ENCODE measurements at places on chromosomes 11 and 22.

GRCh38 chr11:33635161-33635560 is 65.5 kb downstream of the C11orf91 start:
- no peak for DNase-seq

- DNase-seq = no peak
Observed at GRCh38 chr11:94537031-94537600, 6.6 kb upstream of the FUT4 start.

- DNase-seq = no peak
Observed at GRCh38 chr22:40547729-40548143, 88.8 kb downstream of the MRTFA start.

DNA sequence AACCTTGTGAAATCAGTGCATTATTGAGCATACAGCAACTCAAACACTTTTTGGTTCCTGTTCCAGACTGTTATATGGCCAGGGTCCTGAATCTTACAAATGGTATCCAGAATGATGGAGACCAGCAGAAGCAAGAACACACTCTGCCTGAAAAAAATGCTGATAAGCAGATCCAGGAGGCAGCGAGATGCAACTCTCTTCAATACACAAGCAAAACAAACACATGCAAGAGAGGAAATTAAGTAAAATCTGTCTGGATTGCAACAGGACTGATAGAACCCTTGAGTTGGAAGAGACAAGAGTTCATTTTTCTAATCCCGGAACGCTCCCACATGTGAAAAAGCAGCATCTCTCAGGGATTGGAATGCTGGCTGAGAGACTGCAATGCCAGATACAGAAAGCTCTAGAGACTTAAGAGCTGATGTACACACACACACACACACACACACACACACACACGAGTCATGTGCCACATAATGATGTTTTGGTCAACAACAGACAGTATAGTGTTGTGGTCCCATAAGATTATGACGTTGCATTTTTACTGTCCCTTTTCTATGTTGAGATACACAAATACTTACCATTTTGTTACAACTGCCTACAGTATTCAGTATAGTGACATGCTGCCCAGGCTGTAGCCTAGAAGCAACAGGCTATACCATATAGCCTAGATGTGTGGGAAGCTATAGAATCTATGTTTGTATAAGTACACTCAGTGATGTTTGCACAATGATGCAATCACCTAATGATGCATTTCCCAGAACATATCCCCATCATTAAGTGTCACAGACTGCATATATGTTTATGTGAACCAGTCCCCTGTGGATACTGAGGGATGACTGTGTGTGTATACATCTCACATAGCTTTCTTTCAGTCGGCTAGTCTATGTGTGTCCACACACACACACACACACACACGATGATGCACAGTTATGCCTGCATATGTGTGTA is 406.6 kb downstream of the LARGE1 start:
- DNase-seq = no peak

DNA sequence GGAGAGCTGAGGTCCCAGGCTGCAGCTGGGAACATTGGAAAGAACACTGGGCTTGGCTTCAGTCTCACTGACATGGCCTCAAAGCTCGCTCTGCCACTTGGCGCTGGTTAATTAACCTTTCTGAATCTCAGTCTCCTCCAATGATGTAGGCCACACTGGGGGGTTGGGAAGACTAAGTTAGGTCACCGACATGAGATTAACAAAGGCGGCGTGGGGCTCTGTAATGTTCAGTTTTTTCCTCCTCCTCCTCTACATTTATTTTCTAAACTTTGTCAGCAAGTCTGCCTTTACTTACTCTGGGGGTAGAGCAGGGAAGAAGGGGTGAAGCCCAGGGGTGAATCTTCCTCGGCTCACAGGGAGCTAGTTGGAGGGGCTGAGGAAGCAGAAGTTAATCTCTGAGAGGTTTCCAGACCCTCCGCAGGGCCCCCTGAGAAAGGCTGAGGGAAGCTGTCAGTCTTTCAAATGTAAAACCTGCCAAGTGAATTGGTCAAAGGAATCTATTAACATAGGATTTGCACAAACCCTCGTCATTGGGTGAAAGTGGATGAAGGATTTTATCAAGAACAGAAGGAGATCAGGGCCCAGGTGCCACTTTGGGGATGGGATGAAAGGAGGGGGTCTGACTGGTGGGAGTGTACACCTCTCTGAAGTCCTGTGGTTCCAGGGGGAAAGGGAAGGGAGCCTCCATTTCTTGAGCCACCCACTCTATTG is 32.1 kb upstream of the TENM4 start:
- no peak for DNase-seq

- no peak for DNase-seq
Observed at GRCh38 chr11:31895926-31896325, 84.8 kb upstream of the PAX6 start.

- no peak for DNase-seq
Observed at GRCh38 chr11:71459767-71460320, 6.8 kb downstream of the NADSYN1 start.

DNA sequence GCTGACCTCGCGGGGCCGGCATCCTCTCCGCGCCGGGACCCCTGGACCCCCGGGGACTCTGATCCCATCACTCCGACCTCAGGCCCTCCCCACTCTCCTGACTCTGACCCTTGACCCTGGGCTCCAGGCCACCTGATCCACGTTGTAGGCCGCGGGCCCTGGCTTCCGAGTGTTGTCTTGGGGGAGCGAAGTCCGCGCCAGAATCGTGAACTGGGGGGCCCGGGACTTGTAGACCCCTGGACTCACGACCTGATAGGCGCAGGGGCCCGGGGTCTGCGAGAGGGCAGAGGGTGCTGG is 716 bp upstream of the TYMP start:
- DNase-seq = no peak

- DNase-seq = no peak
Observed at GRCh38 chr22:41661088-41661487, 27.6 kb downstream of the SNU13 start.

DNA sequence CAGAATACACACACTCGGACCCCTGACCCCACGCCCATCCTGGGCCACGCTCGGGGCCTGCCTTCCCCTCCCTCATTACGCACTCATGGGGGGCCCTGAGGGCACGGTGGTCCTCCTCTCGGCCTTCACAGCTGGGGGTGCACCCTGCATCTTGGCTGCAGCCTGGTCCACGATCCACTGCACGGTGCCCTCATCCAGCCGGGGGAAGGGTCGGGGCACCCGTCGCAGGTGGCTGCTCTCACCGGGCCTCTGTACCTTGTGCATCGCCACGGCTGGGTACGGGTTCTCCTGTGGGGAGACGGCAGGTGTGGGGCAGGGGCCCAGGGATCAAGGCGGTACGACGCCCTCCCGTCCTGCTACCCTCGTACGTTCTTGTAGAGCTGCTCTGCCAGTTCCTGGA is 10.4 kb downstream of the SBF1 start:
- no peak for DNase-seq

DNA sequence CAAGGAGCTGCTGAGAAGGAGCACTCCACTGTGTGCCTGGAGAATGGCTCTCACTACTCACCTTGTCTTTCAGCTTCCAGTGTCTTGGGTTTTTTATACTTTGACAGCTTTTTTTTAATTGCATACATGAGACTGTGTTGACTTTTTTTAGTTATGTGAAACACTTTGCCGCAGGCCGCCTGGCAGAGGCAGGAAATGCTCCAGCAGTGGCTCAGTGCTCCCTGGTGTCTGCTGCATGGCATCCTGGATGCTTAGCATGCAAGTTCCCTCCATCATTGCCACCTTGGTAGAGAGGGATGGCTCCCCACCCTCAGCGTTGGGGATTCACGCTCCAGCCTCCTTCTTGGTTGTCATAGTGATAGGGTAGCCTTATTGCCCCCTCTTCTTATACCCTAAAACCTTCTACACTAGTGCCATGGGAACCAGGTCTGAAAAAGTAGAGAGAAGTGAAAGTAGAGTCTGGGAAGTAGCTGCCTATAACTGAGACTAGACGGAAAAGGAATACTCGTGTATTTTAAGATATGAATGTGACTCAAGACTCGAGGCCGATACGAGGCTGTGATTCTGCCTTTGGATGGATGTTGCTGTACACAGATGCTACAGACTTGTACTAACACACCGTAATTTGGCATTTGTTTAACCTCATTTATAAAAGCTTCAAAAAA is 72.6 kb downstream of the NCAPD3 start:
- no peak for DNase-seq

DNA sequence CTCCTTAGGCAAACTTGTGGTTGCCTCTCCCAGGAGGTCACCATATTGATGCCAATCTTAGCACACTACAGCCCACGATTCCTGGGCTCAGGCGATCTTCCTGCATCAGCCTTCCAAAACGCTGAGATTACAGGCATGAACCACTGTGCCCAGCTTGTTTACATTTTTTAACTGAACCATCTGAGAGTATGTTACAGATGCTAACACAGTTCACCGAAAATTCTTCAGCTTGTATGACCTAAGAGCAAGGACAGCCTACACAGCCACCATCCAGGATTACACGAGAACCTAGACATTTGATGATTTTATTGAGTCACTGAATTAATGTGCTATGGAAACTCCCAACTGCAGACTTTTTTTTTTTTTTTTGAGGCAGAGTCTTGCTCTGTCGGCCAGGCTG is 5.8 kb upstream of the LGALS1 start:
- no peak for DNase-seq

- DNase-seq = no peak
Observed at GRCh38 chr11:36162006-36162882, 127.0 kb downstream of the COMMD9 start.

GRCh38 chr11:104067534-104067933 is 31.1 kb downstream of the DDI1 start:
- DNase-seq = no peak

DNA sequence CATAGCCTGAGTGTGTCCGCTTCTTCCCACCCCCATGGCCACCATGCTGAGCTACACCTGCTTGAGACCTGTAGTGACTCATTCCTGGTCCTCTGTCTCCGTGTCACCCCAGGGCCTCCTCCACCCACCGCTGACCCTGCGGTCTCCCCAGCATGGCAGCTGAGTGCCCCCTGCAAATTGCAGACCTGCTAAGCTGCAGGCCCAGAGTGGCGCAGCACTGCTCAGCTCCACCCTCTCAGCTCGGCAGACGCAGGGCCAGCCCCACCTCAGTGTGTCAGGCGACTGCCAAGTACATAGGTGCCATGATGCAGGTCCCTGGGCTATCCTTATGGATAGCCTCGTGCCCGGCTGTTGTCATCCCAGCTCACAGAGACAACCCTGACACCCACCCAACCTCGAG is 13.1 kb downstream of the MS4A15 start:
- DNase-seq = no peak

DNA sequence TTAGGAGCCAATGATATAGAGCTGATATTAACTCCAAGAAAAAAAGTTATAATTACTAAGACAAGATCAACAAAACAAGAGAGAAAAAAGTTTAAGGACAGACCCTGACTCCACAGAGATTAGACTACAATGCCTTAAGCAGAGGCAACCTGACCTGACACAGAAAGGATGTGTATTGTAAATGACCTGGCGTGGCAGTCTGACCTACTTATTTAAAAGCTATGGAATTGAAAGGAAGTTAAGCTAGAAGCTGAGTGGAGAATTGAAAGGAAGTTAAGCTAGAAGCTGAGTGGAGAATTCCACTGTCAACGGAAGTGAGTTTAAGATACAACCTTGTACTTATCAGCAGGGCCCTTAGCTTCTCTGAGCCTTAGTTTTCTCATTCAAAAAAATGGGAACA is 885.4 kb downstream of the OPCML start:
- no peak for DNase-seq

DNA sequence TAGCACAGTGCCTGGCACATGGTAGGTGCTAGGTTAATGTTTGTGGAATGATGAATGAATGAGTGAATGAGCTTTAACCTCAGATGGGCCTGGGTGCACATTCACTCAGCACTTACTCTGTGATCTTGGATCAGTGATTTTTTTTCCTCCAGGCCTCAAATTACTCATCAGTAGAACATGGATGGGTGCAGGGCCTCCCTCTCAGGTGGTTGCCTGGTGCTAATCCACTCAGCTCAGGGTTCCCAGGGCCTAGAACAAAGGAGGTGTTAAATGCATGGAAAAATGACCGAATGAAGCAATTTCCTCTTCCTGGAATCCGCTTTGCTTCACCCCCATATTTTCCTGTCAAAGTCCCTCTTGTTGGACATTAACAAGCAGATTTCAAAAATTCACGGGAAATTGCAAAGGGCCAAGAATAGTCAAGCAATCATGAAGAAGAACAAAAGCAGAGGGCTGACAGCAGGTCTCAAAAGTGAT is 93.5 kb downstream of the MYEOV start:
- no peak for DNase-seq

DNA sequence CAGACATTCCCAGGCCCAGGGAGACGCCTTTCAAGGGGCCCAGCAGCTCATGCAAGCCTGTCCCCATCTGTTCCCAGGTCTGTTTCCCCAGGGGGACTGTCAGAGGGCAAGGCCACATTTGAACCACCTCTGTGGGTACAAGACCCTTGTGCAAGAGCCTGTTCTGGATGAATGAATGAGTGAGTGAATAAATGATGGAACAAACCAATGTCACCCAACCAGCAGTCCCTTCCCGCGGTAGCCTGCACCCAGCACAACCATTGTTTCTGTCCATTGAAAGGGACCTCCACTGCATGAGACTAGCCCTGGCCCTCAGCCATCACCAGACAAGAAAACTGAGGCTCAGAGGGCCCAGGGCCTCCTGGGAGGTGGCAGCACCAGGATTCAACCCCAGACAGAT is 69.7 kb upstream of the TCF20 start:
- DNase-seq = no peak

DNA sequence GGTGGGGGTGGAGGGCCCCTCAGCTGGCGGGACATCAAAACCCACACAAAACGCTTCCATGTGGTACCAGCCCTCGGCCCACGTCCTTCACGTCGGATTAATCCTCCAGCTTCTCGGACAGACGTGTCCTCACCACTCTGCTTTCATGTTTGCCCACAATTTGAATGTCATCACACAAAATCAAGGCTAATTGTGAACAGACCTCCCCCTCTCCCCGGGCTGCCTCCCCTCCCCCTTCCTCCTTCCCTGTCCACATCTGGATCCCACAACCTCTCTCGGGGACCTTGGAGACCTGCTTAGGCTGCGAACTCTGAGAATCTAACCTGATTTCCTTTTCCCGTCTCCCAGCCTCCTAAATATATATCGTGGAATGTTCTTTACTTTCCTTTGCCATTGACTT is 262.9 kb downstream of the MN1 start:
- DNase-seq = no peak

DNA sequence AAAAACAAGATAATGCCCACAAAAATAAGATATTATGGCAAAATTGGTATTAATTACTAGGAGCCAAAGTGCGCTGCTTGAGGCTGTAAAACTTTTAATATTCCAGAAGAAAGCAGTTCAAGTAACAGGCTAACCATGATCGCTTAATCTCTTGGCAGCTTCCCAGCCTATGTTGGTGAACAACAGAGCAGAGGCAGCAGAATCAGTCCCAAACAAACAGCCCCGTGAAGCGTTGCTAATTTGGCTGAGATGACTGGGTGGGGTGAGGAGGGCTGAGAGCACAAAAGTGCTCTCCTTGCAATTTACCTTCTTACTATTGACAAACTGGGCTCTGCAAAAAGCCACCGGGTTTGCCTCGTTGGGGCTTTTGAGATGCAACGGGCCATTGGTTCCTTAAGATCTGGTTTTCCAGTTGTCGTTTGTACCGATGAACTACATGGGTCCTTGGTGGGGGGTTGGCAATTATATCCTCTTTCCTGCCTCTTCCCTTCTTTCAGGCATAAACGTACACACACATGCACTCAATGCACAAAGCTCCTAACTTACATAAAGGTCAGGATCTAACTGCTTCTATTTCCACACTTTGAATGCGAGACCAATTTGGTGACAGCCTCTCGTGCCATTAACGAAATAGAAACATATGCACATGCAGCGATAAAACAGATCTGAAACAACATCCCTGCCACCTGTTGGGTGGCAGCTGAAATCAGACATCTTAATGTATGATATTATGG is 407.6 kb upstream of the CADM1 start:
- DNase-seq = no peak
